ENCODE measurements at places on chromosomes 7 and 10.

DNA sequence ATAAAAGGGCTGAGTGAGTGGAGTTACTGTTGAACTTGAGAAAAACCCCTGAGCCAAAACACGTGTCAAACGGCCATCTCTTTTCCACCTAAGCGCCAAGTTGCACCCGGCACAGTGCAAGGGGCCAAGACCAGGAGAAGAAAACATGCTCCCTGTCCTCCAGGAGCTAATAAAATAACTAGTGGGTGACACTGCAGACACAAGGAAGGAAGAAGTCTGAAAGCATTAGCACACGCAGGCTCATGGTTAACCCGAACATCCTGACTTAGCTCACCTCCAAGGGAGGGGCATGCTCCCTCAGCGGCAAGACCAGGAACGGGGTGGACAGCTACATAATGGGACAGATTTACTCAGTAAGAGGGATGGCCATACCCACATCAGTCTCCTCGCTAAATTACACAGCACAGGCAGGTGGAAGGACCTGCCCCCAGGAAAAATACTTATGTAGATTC is 65.0 kb downstream of the PIP4K2A start:
- DNase-seq, result no peak

- DNase-seq, result no peak
These were observed 25.6 kb upstream of the TMEM196 start for GRCh38 chr7:19798986-19799385.

DNA sequence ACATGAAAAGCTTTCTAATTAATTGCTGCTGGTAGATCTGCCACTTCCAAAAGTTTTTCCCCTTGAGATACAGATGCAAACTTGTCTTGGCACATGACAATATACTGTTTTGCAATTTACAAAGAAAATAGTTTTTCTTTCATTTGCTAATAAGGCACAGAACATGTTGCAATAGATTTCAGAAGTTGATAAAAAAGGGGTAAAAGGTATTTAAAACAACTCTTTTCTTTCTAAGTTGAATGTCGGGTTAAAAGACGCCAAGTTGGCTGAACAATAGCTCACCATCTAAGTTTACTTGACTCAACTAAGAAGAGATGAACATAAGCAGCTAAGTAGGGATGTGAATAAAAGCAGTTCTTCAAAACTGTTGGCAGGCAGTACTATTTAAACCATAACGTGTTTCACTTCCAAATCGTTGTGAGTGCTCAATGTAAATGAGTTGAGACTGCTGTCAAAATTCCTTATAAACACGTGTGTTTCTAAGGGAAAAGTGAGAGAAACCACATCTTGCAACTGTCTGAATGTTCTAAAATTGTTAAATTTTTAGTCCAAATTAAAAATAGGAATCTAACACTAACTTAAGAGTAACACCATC is 14.5 kb upstream of the THSD7A start:
- no peak for DNase-seq

- DNase-seq, result no peak
These were observed 41.6 kb downstream of the RBM28 start for GRCh38 chr7:128302139-128302538.
